ENCODE measurements at places on chromosomes 11 and 22.

DNA sequence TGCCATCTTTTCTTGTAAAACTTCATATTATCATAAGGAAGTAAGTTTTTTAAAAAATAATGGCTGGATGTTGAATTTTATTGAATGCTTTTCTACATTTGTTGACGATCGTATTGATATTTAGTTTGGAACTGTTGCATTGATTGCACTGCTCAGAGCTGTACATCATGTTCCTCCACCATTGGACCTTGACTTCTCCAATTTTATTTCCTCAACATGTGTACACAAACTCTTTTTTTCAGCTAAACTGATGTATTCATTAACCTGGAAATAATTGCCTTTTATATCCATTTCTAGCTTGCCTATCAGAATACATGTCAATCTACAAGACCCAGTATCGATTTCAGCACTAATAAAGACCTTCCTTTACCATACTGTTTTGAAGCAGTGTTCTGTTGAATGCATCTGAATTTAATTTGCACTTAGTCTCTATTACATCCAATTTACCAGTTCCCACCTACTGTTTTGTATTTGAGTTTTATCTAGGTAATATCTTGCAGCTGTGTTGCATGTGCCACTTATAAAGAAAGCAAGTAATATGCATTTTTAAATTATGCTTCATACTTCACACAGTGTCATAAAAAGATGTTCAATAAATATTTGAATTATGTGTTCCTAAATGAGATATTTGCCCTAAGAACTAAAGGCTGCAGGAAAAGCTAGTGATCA is 5.5 kb downstream of the CEP57 start:
- H3K4me3 ChIP-seq: no peak overlapping the region
- no peaks in the 10 kb centered on the region for H3K27me3 ChIP-seq
- H3K27ac ChIP-seq: no peak overlapping the region
- H3K4me1 ChIP-seq: peaks cover 18% of the 10 kb centered on the region
- H3K36me3 ChIP-seq: peaks cover 24% of the 10 kb centered on the region

- no peak overlapping the region for H3K27ac ChIP-seq
- DNase-seq: no peak
- no peaks in the 10 kb centered on the region for H3K27me3 ChIP-seq
Observed at GRCh38 chr11:75773595-75774353, 5.2 kb downstream of the DGAT2 start.

GRCh38 chr11:59782080-59782479 is 26.9 kb downstream of the STX3 start:
- H3K36me3 ChIP-seq: peaks cover 37% of the 10 kb centered on the region
- DNase-seq: no peak
- H3K4me1 ChIP-seq: peaks cover 14% of the 10 kb centered on the region
- no peak overlapping the region for H3K27ac ChIP-seq
- H3K4me3 ChIP-seq: no peak overlapping the region

GRCh38 chr22:19962246-19962908 is 20.8 kb upstream of the TXNRD2 start:
- no peaks in the 10 kb centered on the region for H3K27me3 ChIP-seq
- DNase-seq: peak; percentile 85
- H3K36me3 ChIP-seq: peaks cover 25% of the 10 kb centered on the region

DNA sequence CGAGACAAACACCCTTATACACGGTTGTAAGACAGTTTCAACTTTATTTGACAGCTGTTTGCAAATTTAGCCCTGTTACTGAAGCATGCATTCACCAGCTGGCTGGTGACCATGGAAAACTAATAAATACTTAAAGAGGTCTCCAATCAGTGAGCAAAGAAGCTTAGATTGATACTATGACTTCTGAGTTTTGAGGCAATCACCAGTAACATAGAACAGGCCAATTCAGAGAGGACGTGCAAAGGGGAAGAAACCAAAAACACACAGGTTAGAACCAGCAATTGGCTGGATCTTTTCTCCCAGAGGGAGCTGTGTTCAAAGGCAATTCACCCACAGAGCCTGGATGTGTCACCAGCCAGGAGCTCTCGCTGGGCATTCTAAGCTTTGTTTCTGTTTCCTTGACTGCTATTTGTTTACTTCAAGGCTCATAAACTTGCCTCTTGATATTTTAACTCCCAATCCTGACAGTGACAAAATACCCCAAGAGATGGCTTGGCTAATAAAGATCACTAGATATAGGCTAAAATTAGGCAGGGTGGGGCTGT is 113.6 kb upstream of the MTMR2 start:
- H3K4me3 ChIP-seq: no peak overlapping the region
- peak overlapping the region; percentile 73 for H3K27ac ChIP-seq
- peaks cover 23% of the 10 kb centered on the region for H3K4me1 ChIP-seq

DNA sequence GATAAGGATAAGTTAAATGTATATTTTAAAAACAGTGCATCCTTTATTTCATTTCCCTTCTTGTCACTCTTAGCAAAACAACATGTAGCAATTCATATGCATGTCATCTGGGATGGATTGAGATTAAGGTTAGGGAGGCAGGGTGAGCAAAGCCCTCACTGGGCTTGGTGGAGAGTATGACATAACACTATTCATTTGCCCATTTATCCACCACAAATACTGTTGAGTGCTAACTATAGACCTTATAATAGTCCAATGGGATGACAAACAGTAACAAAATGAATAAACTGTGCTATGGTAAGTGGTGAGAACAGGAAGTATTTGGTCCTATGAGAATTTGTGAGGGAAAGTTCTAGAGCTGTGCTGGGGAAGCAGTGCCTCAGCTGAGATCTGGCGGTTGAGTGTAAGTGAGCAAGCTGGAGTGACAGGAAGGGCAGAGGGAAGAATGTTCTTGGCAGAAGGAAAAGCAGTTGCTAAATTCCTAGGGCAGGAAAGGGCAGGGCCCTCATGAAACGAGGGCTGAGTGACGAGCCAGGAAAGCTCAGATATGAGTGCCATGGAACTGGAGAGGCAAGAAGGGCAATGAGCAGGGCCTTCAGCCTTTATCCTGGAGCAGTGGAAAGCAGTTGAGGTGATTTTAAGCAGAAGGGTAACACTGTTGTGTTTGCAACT is 6.7 kb downstream of the HSD17B12 start:
- H3K27me3 ChIP-seq: no peaks in the 10 kb centered on the region
- H3K36me3 ChIP-seq: peaks cover 19% of the 10 kb centered on the region
- H3K27ac ChIP-seq: peak overlapping the region; percentile 46
- DNase-seq: peak; percentile 69

DNA sequence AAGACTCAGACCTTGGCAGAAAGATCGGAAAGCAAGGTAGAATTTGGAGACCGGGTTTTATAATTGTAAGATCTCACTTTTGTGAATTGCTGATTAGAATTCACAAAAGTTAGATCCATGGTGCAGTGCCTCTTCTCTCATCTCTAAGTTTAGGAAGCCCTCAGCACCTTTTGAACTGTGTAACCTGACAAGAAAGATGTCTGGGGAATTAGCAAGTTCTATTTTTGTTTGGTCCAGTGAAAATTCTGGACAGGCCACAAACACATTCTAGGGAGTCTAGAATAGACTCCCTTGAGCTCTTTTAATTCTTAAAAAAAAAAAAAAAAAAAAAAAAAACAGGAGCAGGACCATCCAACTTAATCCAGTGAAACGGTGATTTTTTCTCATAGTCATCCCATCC is 66.1 kb downstream of the CECR2 start:
- H3K36me3 ChIP-seq: no peaks in the 10 kb centered on the region
- H3K4me3 ChIP-seq: no peak overlapping the region
- no peak overlapping the region for H3K27ac ChIP-seq
- H3K4me1 ChIP-seq: peaks cover 19% of the 10 kb centered on the region

GRCh38 chr11:94533696-94534630 is 9.8 kb upstream of the FUT4 start:
- no peak for DNase-seq
- H3K4me3 ChIP-seq: no peak overlapping the region
- no peak overlapping the region for H3K27ac ChIP-seq
- H3K27me3 ChIP-seq: no peaks in the 10 kb centered on the region
- H3K4me1 ChIP-seq: peaks cover 30% of the 10 kb centered on the region
- no peaks in the 10 kb centered on the region for H3K36me3 ChIP-seq

DNA sequence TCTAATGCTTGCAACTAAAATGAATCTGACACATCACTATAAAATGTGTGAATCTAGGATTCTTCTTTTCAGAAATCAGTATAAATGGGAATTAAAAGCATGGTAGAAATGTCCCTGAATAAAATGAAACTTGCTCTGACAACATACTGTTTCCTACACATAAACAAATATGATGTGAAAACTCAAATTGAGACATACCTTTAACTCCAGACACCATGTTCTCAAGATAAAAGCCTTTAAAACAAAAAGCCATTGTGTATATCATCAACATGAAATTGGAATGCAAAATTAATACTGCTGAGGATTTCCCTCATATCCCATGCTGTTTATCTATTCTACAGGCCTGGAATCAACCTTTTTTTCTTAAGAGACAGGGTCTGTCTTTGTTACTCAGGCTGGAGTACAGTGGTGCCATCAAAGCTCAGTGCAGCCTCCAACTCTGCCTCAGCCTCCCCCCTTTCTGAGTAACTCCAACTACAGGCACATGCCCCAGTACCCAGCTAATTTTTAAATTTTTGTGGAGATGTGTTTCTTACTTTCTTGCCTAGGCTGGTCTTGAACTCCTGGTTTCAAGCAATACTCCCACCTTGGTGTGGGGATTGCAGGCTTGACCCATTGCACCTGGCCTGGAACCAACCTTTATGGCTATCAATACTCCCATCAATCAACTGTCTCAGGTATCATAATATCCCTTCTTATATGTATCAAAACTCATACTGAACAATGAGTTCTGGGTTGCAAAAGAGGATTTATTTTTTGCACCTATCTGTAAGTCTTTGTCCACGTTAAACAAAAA is 6.7 kb downstream of the TAF1D start:
- H3K4me1 ChIP-seq: peaks cover 31% of the 10 kb centered on the region
- H3K36me3 ChIP-seq: peaks cover 100% of the 10 kb centered on the region
- H3K4me3 ChIP-seq: peak overlapping the region; percentile 28
- no peak overlapping the region for H3K27ac ChIP-seq
- H3K27me3 ChIP-seq: no peaks in the 10 kb centered on the region

DNA sequence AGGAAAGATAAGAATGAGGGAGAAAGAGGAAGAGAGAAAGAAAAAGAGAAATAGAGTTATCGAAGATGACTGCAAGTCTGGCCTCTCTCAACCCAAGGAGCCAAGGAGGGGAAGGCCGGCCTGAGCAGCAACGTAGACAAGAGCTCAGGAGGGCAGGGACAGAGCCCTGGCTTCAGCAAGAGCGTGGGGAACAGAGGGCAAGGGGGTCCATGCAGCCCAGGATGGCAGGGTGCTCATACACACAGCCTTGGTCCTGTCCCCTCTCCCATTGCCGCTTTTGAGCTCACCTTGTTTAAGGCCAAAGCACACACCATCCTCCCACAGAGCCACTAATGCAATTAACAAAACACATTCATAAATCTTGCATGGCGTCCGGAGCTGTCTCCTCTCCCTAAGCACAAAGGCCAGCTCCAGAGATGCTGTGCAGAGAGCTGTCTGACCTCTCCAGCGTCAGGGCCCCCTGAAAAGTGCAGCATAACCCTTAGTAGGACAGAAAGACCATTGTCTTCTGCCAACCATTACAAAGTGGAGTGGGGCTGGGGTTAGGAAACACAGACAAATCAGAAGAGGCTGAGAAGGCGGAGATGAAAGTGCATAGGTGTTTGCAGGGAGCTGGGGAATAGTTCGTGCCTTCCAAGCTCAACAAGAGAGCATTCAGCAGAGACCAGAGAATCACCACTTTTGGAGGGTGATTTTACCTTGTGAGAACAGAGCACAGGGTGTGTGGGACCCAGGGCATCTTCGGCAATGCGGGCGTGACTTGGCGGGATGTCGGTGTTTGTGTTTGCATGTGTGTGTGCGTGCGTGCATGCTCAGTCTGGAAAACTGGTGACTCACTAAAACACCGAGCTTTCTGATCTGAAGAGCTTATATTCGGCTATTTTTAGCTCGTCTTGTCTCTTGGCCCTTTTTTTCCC is 28.2 kb upstream of the JAM3 start:
- H3K27me3 ChIP-seq: no peaks in the 10 kb centered on the region
- peak overlapping the region; percentile 13 for H3K4me3 ChIP-seq
- peak overlapping the region; percentile 84 for H3K27ac ChIP-seq
- no peaks in the 10 kb centered on the region for H3K36me3 ChIP-seq

DNA sequence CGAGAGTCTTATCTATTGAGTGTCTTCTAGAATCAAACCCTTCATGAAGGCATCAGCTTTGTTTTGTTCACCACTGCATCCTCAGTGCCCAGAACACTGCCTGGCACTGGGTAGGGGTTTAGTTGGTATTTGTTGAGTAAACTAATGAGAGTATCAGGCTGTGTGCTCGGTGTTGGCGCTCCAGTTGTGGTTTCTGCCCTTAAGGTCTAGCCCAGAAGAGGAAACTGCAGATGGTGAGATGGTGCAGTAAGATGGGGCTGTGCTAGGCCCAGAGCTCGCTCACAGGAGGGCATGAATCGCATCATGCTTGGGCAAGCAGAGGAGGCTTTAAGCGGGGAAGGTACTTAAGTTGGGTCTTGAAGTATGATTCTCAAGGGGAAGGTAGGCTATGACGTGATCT is 97.2 kb downstream of the FBXO7 start:
- H3K27ac ChIP-seq: no peak overlapping the region
- DNase-seq: no peak
- H3K4me3 ChIP-seq: no peak overlapping the region
- peaks cover 10% of the 10 kb centered on the region for H3K4me1 ChIP-seq
- no peaks in the 10 kb centered on the region for H3K36me3 ChIP-seq

DNA sequence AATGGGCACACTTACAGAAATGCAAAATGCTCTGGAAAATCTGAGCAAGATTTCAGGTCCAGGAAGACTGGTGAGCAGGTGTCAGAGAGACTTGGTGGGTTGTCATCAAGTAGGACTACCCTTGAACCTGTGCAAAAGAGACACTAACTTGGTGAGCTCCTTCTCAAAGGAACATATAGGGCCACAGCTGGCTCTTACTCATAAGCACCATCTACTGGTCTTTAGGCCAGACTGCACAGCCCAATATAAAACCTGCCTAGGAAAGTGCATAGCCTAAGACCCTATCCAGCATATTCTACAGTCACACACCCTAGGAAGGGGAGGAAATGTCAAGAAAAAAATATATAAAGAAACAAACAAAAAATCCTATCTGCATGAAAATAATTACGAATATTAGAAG is 18.2 kb upstream of the OR10W1 start:
- H3K36me3 ChIP-seq: no peaks in the 10 kb centered on the region
- no peak overlapping the region for H3K27ac ChIP-seq
- H3K27me3 ChIP-seq: no peaks in the 10 kb centered on the region
- no peaks in the 10 kb centered on the region for H3K4me1 ChIP-seq

- H3K36me3 ChIP-seq: no peaks in the 10 kb centered on the region
- no peak overlapping the region for H3K4me3 ChIP-seq
- no peaks in the 10 kb centered on the region for H3K27me3 ChIP-seq
- H3K27ac ChIP-seq: no peak overlapping the region
- H3K4me1 ChIP-seq: peaks cover 6% of the 10 kb centered on the region
- DNase-seq: peak; percentile 70
Observed at GRCh38 chr11:27201454-27202302, 161.1 kb downstream of the BBOX1 start.

Data from MCF 10A (cell line).